Activated naive CD4-positive, alpha-beta T cell treated with anti-CD3 and anti-CD28 coated beads, Interleukin-2, amount 50 U/mL, for 72 hours (primary cell): ENCODE measurements at places on chromosomes 11 and 22.

DNA sequence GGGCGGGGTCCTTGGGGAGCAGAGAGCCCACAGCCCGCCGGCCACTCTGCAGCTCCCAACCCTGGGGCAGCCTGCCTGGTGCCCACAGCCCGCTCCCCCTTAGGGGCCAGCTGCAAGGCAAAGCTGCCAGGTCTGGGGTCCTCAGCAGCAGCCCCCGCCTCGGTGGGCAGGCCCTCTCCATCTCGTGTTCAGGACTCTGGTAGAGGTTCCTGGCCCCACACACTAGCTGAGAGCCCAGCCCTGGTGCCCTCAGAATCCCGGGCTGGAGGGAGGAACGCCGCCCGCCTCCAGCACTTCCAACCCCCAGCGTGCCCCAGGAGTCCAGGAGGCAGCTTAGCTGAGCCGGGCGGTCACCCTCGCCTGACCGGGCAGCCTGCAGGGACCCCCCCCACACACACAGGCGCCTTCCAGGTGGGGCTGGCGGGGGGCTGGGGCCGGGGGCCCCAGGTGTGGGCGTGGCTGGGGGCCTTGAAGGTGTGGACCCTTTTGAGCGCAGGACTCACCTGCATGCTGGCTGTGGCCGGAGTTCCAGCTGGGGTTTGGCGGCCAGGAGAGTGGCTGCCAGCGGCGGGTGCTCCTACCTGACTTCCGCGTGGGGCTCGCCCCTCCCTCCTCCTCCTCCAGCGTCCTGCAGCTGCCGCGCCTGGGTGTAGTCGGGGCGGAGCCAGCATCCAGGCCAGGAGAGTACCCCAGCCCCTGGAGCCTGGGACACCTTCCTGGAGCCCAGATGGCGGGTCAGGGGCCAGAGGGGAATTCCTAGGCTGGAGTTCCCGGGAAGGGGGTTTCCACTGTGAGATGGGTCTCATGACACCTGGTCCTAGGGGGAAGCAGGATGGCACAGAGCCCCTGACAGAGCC, at the start of gene ANO9:
TSS of gene ANO9 (minus strand) at position 594 of the 857 bp plus-strand sequence. CDS start at position 509, 85 bp downstream.
- no peak for DNase-seq

- DNase-seq = no peak
Measured at GRCh38 chr11:81995889-81996288, 737.8 kb downstream of the FAM181B start.

- DNase-seq = peak; percentile 33
Measured at GRCh38 chr11:2789791-2790567, 90.2 kb upstream of the KCNQ1OT1 start.

GRCh38 chr22:39214006-39214382, 30.8 kb downstream of the PDGFB start:
- no peak for DNase-seq

DNA sequence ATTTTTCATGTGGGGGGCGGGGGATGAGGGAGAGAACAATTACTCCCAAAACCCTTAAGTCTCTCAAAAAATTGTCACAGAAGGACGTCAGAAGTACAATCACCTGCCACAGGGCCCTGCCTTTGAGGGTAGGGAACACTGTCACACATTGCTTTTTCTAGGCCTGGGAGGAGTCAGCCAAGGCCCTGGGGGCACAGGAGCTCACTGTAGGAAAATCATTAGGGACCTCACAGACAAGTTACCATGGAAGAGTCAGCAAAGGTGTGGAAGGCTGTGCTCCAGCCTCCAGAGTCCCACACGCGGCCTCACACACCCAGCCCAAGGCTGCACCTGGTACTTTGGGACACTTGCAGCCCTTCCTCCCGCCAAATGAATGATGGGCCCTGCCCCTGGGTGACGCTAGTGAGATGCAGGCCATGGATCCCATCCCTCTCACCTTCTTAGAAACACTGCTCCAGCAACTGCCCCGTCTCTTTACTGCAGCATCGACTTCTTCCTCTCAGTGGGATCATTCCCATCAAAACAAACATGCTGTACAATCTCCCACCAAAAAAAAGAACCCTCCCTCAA, 3.3 kb downstream of the PLEKHA7 start:
- DNase-seq = no peak

GRCh38 chr22:47292546-47293320, 530.3 kb downstream of the TBC1D22A start:
- DNase-seq = no peak

GRCh38 chr11:8090756-8091155, 9.7 kb downstream of the TUB start:
- peak; percentile 44 for DNase-seq

GRCh38 chr22:22168190-22168940, 76.2 kb upstream of the VPREB1 start:
- DNase-seq = no peak

- no peak for DNase-seq
Measured at GRCh38 chr11:63369165-63369970, at the start of gene SLC22A9. TSS of gene SLC22A9 (plus strand) at chr11:63369785. CDS start at chr11:63370057, 272 bp downstream.

GRCh38 chr11:122202951-122203456, 87.0 kb upstream of the BLID start:
- DNase-seq = peak; percentile 69

DNA sequence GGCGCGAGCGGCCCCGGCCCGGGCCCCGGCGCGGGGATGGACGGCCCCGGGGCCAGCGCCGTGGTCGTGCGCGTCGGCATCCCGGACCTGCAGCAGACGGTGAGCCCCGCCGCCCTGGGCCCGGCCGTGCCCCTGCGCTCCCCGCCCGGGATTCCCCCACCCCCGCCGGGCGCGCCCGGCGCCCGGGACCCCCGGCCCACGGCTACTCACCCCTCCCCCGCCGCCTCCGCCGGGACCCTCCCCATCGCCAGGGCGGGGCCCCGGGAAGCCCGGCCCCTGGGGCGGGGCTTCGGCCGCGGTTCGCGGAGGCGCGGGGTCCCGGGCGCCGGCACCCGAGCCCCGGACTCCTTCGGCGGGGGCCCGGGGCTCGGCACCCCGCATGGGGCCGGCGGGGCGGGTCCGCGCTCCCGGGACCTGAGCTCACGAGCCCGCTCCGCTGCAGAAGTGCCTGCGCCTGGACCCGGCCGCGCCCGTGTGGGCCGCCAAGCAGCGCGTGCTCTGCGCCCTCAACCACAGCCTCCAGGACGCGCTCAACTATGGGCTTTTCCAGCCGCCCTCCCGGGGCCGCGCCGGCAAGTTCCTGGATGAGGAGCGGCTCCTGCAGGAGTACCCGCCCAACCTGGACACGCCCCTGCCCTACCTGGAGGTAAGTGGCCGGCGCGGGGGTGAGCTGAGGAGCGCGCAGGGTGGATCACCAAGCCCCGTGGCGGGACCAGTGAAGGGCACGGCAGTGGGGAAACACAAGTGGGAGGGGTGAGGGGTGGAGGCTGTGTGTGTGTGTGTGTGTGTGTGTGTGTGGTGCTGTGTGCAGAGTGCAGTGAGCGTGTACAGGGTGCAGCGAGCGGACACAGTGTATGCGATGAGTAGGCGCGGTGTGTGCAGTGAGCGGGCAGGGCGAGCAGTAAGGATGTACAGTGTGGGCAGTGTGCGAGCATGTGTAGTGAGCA, 2.3 kb downstream of the SHANK3 start:
- DNase-seq = no peak

DNA sequence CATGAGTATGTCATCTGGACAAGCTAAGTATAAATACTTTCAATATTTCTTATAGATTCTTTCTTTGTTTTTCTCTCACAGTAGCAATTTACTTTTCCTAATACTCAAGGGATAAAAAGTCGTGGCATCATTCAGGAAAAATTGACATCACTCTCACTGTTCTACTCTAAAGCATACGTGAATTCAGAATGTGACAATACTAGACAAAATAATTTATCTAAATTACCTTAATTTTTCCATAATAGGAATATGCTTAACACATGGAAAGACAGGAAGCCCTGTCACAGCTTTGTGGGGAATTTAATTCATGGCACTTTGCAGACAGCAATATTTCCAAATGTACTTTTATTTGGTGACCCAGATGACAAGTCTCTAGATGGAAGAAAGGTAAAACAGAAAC, 394.6 kb downstream of the DLG2 start:
- no peak for DNase-seq

DNA sequence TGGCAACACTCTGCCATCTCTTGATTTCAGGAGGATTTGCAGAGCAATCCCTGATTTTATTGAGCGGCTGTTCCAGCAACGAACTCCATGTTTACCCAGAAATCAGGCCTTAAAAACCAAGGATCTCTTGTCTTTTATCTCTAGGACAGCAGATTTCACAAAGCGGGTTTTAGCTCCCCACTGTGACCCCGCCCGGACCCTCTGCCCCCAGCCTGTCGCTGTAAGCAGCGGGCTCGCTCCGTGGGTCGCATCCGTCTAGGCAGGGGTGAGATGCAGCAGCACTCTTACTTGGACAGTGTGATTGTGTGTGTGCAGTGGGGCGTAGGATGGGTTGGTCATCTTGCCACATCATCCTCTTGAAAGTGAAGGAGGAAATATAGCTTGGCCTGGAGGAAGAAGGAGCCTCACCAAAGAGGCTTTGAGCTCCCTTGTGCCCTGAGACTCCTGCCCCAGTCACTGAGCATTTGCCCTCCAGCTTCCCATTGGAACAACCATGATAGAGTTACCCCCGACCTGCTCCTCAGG, 189.2 kb upstream of the TBCEL start:
- no peak for DNase-seq

DNA sequence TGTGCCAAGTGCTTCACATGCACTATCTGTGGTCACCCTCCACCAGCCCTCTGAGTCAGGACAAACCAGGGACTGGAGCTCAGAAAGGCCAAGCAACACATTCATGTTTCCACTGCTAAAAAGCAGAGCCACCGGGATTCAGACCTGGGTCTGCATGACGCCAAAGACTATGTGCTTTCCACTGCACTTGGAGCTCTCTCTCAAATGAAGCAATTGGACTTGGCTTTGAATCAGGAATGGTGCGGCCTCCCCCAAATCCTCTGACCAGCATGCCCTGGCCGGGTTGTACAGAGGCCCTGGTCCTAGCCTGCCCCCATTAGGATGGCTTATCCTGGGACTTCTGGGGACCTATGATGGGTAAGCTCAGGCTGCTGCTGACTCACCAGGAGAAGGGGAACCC, 80.7 kb downstream of the PKNOX2 start:
- no peak for DNase-seq

- no peak for DNase-seq
Measured at GRCh38 chr22:35893698-35894097, 134.9 kb downstream of the RBFOX2 start.

GRCh38 chr11:2724653-2725367, 25.0 kb upstream of the KCNQ1OT1 start:
- no peak for DNase-seq

DNA sequence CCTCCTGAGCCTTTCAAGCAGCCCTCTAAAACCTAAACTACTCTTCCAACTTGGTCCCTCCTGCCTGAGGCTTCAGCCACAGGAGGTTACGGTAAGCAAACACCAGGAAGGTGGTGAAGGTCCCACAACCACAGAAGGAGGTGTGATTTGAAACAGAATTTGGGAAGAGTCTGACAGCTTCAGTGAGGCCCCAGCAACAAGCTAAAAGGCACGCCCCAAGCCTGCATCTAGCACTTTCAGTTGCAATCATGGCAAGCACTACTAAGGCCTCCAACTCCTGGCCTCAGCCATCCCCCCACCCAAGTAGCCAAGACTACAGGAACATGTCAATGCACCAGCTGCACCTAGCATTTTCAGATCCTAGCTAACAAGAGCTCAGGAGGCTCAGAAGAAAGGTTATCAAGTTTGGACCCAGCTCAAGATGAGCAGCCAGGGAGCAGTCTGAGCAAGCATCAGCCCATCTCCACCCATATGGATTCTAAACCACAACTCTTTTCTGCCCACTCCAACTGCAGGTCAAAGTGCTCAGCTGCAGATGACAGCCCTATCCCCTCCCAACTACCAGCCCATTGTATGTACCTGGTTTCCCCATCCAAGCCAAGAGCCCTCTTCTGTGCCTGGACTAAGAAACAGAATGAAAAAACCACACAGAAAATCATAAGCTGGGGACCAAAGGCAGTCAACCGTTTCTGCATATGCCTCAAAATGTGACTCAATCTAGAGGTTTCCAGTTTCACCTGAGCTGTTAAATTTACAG, 10.4 kb upstream of the AHNAK start:
- peak; percentile 71 for DNase-seq

DNA sequence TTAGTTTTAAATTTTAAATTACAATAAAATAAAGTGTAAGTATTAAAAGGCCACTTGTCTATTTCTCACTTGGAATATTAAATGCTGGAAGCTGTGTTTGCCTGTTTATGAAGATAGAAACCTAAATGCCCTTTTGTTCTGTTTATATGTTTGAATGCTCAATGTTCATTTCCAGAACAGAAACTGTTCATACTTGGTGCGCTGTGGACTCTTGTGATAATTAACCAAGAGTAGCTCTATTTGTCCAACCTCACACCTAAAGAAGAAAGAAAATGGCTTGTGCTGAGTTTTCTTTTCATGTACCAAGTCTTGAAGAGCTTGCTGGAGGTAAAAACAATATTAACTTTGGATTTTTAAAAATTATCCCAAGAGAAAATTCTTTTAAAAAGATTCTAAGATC, 5.7 kb downstream of the C11orf54 start:
- no peak for DNase-seq

DNA sequence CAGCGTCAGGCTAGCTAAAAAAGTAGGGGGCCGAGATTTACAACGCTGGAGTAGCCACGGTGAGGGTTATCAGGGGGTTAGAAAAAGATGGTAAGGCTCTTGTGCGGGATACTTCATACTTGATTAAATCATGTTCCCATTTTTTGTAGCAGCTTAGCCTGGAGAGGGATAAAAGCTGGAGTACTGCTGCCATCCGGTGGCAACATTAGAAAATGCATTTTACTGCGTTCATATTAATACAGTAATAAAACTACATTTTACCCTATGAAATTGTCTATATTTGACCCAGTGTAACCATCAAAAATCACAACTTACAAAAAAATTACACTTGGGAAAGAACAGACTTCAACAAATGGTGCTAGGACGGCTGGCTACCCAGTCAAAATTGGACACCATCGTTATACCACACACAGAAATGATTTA, 17.3 kb downstream of the RPUSD4 start:
- DNase-seq = no peak

GRCh38 chr11:30424321-30424720, 101.4 kb downstream of the ARL14EP start:
- DNase-seq = no peak

GRCh38 chr22:35604621-35605368, 12.3 kb downstream of the MB start:
- DNase-seq = no peak

DNA sequence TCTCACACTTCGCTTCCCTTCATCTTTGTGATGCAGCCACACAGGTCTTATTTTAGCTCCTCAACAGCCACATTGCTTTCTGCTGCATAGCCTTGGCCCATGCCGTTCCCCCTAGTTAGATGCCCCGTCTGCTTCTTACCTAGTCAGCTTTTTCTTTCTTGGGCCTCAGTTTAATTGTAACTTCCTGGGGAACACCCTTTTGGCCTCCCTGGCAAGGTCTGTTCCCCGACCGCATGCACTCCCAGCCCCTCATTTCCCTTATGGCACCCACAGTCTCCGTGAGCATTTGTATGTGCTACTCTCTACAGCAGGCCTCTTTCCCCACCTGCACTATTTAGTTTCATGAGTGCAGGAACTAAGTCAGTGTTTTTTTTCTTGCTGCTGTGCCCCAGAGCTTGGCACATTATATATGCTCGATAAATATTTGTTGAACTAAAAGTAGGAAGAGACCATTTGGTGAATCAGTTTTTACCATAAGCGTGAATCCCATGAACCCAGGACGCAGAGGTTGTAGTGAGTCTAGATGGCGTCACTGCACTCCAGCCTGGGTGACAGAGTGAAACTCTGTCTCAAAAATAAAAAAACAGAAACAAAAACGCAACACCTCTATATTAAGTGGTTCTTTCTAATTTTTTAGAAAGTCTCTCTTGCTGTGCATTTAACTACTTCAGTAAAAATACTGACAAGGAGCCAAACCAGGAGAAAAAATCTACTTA, 38.5 kb downstream of the TNRC6B start:
- no peak for DNase-seq
